ENCODE measurements at places on chromosomes 6 and 20.

DNA sequence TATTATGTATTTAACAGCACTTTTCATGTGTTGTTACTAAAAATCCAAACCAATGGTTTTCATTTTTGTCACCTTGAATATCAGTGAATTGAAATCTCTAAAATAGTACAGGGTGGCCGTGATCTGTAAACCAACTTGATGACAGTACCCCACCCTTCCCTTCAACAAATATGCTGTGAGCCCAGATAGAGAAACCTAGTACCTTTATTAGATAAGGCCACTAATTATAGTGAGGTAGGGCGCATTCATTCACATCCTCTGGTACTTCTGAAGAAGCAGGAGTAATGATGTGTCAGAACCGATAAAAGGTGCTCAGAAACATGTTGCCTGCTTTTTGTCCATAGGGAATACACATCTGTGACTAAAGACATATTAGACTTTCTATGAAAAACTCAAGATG is 409.5 kb downstream of the GJA1 start:
- no peaks in the 10 kb centered on the region for H3K27me3 ChIP-seq
- H3K4me1 ChIP-seq, result no peaks in the 10 kb centered on the region
- no peak for DNase-seq
- H3K27ac ChIP-seq, result no peak overlapping the region
- no peak overlapping the region for H3K4me3 ChIP-seq

- H3K36me3 ChIP-seq, result peaks cover 6% of the 10 kb centered on the region
- no peak overlapping the region for H3K27ac ChIP-seq
- no peak overlapping the region for H3K4me3 ChIP-seq
- H3K4me1 ChIP-seq, result peaks cover 5% of the 10 kb centered on the region
Measured at GRCh38 chr20:1371202-1371782, 21.6 kb downstream of the FKBP1A start.

DNA sequence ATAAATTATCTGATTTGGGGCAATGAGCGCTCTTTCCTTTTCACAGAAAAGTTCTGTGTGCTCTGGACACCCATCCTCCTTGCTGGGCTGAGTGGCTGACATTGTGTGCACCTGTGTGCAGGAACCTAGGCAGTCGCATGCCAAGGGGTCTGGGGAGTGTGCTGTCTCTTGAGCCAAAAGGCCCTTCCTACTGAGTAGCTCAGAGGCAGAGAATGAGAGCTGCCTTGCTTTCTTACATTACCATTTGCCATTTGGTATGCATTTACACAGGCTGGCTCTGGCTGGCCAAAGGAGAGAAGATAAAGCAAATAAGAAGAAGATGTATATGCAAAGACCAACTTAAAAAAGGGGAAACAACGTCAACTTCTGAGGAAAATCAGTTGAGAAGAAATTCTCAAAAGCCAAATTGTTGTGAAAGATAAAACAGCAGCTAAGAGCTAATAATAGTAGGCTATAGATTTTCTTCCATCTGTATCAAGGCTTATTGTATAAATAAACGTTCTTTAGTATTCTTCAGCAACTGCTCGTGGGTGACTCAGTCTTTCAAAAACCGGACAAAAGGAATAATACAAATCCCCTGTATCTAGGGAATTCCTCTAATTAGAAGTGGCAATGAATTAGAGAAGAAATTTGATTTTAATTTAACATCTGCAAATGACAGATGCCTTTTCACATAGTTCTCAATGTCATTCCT is 121.9 kb downstream of the INSM1 start:
- H3K4me3 ChIP-seq, result no peak overlapping the region
- DNase-seq, result no peak

DNA sequence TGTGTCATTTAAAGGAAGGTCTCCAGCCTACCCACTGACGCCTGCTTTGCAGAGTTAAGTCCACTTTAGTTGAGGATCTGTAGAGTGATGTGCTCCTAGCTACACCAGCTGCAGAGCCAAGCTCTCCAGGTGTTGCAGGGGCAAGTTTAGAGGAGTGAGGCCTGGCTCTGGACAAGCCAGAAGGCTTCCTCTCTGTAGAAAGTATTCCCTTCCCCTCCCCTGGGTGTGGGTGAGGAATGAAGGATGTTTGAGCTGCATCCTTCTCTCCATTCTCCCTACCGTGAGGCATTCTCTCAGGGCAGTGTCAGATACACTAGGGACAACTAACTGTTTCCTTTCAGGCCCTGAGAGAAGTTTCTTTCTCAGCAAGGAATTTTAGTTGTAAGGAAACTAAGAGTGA is 66.5 kb downstream of the ELOVL5 start:
- DNase-seq, result no peak
- H3K4me1 ChIP-seq, result no peaks in the 10 kb centered on the region
- H3K4me3 ChIP-seq, result no peak overlapping the region

- H3K4me1 ChIP-seq, result no peaks in the 10 kb centered on the region
- H3K36me3 ChIP-seq, result no peaks in the 10 kb centered on the region
- no peak within 1 kb of the TSS for H3K4me3 ChIP-seq
- no peak within 1 kb of the TSS for H3K27ac ChIP-seq
- no peak for DNase-seq
- H3K27me3 ChIP-seq, result no peaks in the 10 kb centered on the region
Measured at GRCh38 chr20:59019217-59019616, at the start of gene TUBB1. TSS of gene TUBB1 (plus strand) at chr20:59019429. CDS start at chr20:59019523, 94 bp downstream.

GRCh38 chr20:59077705-59078104 is 35.1 kb upstream of the PRELID3B start:
- no peaks in the 10 kb centered on the region for H3K4me1 ChIP-seq
- no peaks in the 10 kb centered on the region for H3K36me3 ChIP-seq
- DNase-seq, result no peak
- H3K27ac ChIP-seq, result no peak overlapping the region
- H3K27me3 ChIP-seq, result no peaks in the 10 kb centered on the region

- H3K4me1 ChIP-seq, result peaks cover 11% of the 10 kb centered on the region
- peak; percentile 83 for DNase-seq
- H3K27ac ChIP-seq, result peak within 1 kb of the TSS; percentile 64
- H3K4me3 ChIP-seq, result peak within 1 kb of the TSS; percentile 85
- H3K27me3 ChIP-seq, result no peaks in the 10 kb centered on the region
- no peaks in the 10 kb centered on the region for H3K36me3 ChIP-seq
Measured at GRCh38 chr6:130365166-130366106, at the start of gene TMEM200A. TSS of gene TMEM200A (plus strand) at chr6:130366017. CDS start at chr6:130440423, 74,406 bp downstream.

DNA sequence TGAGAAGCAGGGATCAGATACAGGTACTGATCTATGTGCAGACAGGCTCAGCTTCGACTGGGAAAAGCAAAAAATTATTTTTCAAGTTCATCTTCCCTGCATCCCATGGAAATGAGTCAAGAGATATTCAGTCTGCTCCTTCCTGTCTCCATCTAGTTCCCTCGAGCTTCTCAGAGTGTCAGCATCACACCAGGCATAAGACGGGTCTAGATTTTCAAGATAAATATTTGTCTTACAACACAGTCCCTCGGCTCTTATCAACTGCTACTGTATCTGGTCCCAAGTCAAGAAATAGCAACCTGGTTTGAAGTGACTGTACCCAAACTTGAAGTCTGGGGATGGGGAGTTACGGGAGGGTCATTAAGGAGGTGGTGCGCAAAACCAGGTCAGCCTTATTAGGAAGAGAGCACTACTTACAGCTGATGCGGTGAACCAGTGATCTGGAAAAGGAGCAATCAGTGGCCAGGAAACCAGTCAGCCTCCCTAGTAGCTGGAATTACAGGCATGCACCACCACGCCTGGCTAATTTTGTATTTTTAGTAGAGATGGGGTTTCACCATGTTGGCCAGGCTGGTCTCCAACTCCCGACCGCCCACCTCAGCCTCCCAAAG is 29.7 kb downstream of the ZMYND8 start:
- DNase-seq, result no peak
- no peak overlapping the region for H3K4me3 ChIP-seq
- H3K36me3 ChIP-seq, result no peaks in the 10 kb centered on the region
- H3K4me1 ChIP-seq, result no peaks in the 10 kb centered on the region
- no peaks in the 10 kb centered on the region for H3K27me3 ChIP-seq
- H3K27ac ChIP-seq, result no peak overlapping the region

GRCh38 chr6:139550361-139550760 is 175.9 kb upstream of the CITED2 start:
- H3K27me3 ChIP-seq, result no peaks in the 10 kb centered on the region
- no peaks in the 10 kb centered on the region for H3K36me3 ChIP-seq
- peaks cover 5% of the 10 kb centered on the region for H3K4me1 ChIP-seq
- no peak overlapping the region for H3K27ac ChIP-seq
- H3K4me3 ChIP-seq, result no peak overlapping the region

GRCh38 chr6:158053377-158054313 is 72.0 kb downstream of the SYNJ2 start:
- H3K27me3 ChIP-seq, result no peaks in the 10 kb centered on the region
- H3K27ac ChIP-seq, result no peak overlapping the region
- no peaks in the 10 kb centered on the region for H3K4me1 ChIP-seq
- DNase-seq, result no peak
- no peaks in the 10 kb centered on the region for H3K36me3 ChIP-seq

- H3K4me3 ChIP-seq, result no peak overlapping the region
- H3K36me3 ChIP-seq, result no peaks in the 10 kb centered on the region
- H3K27ac ChIP-seq, result no peak overlapping the region
Measured at GRCh38 chr20:38939686-38940085, 13.5 kb downstream of the FAM83D start.

DNA sequence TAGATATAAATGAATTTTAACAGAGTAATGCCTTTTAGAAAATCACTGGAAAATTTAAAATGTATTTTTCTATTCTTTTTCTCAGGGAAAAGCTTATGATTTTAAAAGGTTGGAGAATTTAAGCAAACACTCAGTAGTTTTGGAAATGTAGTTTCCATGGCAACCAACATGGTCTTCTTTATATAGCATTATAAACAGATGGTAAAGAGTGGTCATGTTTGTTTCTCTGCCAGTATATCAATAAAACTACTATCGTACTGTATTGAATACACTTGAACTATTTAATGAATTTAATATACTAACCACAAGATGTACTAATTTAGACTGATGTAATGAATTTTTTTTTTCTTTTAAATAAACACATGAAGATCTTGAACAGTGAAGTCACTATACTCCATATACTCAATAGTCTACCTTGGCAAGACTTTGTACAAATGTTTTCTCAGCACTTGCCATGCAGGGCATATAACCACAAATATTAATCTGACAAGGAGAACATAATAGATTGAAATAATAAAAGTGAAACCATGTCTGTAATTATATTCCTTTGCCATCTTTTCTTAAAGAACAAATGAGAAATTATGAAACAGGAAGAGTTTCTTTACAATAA is 105.5 kb downstream of the PDSS2 start:
- H3K36me3 ChIP-seq, result no peaks in the 10 kb centered on the region
- no peak overlapping the region for H3K27ac ChIP-seq
- H3K4me3 ChIP-seq, result no peak overlapping the region

All from kidney (tissue), 22 donors.